ENCODE measurements at places on chromosomes 3 and 15.

DNA sequence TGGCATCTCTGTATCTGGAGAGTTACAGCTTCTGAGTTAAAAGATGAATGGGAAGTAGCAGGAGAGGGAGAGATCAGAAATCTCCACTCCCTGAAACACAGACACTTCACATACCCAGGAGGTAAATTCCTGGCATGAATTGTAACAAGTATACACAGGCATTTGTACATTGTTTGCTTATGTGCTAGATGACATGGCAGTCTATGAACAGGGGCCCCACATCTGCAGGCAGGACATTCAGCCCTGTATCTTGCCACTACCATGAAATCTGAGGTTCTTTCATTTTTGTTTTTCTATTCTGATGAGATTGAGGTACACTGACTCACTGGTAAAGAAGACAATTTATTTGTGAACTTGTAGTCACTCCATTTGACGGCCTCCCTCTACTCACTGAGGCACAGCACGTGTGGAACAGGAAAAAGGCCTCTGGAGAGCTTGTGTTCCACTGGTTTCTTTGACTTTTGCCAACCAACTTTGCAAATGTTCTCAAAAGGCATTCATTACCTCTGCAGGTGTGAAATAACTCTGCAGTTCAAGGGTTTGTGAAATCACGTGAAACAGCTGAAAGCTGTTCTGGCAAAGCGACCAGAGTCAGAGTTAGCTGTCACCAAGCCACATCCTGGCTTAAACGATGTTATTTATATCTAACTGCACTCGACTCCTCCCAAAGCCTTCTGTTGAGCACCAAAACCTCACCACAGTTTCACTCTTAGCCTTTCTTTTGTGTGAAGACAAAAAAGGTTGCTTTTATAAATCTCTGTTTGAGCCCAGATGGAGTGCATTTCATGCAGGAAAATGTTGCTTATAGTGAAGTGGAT lies 401.3 kb upstream of the CFAP20DC start:
- no peak for DNase-seq

DNA sequence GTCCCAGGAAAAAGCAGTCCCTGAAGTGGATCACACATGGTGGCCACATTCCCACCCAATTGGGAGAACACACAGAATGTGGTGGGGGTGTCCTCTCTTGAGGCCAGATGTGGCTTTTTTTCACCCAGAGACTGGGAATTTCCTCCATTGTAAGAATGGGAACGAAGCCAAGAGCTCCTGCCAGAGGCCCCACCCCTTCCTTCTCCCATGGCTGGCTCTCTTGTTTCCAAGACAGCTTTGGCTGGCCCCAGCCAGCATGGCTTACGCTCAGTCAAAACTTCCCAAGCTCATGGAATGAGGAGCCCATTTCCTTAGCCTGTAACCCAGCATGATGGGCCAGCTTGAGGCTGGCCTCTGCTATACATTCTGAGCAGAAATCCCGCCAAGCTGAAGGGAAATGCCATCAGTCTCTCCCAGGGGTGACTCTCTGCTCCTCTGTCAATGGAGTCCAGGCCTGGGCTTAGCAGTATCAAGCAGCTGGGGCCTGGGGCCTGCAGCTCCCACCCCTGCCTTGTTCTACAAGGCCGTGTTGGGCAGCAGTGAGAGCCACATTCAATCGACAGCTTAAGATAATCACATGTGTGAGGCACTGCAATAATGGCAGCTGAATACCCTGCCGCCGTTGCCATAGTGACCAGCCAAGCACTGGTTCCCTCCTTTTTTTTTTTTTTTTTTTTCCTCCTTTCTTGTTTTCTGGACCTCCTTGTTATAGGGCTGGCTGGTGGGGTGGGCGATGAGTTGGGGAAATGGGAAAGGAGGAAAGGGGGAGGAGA lies 142.4 kb downstream of the EPHB1 start:
- DNase-seq: no peak

DNA sequence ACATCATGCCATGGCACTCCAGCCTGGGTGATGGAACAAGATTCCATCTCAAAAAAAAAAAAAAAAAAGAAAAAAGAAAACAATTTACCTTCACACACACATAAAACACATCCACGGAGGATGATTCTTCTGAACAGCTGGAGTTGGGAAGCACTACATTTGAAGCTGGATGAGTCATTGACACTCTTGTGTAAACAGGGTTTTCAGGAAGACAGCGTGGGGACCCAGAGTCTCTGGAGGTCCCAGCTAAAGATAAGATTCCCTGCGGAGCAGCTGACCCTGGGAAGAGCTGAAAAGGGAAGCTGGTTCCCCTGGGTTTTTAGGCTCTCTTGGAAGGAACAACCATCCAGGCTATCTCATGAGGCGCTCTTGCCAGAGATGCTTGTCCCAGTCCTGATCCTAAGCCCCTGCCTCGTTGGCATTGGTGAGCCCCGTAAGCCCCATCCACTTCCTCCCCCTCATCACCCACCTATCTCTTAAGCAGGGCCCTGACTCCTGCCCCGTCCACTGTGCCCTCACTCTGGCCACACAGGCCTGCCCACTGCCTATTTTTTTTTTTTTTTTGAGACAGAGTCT lies 32.0 kb upstream of the FURIN start:
- no peak for DNase-seq

- DNase-seq: peak; percentile 62
Measured at GRCh38 chr3:155870945-155871745, 695 bp downstream of the GMPS start.

GRCh38 chr3:132321304-132321703 lies 4.1 kb downstream of the ACP3 start:
- DNase-seq: no peak

DNA sequence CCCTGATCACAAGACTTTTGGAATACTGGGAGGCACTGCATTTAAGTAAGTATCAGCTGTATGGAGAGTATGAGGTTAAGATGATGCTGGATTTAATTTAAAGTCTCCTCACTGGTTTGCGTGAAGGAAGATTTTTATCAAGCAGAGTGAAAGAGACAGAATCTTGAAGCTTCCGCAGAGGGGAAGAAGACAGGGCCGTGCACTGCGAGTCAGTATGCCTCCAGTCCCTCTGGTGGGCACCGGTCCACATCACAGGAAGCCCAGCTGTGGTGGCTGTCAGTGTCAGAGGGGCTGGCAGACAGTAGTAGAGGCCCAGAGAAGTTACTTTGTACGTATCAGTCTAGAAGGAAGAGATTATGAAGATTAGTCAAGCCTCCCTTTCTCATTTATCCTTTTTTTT lies 379.0 kb upstream of the TPRG1 start:
- peak; percentile 17 for DNase-seq

DNA sequence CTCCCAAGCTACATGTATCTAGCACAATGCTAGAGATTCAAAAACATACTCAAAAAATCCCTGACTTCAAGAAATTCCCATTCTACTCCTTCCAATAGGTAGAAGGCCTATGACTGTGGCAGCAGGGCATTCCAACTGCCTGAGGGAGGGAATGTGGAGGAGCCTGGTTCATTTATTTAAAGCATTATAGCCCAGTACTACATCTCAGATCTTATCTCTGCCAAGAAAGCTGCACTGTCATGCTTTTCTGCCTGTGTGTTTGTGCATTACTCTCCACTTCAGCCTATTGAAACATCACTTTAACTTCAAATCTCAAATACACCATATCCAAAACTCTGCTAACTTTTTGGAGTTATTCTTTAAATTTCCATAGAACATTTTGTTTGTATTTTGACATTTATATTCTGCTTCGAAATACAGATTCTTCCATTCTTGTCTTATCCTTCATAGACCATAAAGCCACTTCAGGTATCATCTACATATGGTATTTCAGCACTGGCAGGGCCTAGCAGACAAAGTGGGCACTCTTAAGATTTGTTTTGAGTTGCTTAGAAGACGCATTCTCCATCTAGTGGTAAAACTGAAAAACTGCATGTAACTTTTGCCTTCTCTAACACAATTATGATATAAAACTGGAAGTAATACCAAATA lies 59.1 kb upstream of the NEDD4 start:
- DNase-seq: no peak

DNA sequence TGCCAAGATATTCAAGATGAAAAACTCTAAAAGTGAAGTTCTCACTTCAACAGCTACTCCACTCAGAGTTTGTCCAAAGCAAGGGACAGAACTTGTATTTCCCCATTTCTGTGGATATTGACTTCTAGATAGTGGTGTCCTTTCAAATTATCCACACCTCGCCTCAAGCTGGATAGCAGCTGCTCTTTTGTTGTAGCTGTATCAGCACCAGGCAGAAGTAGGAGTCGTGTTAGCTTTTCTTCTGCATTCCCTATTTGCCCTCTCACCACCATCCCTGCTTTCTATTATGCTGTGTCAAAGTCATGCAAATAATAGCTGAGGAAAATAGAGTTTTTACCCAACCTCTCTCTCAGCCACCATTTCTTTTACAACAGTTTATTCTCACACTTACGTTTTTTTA lies 303.8 kb downstream of the EPHA3 start:
- no peak for DNase-seq

DNA sequence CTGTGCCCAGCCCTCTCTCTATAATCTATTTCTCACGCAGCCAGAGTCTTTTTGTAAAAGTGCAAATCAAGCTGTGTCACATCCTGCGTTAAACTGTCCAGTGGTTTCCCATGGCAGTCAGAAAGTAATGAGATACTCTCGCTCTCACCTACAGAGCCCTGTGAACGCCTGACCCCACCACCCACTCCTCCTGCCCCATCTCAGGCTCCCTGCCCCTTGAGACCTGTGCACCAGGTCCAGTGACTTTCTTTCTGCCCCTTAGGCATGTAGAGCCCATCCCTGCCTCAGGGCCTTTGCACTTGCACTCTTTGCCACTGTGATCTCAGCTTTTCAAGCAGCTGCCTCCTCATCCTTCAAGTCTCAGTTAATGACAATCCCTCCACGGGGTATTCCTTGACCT lies 58.3 kb upstream of the RASGRP1 start:
- DNase-seq: no peak

- no peak for DNase-seq
Measured at GRCh38 chr3:186385856-186386602, 24.0 kb upstream of the DGKG start.

DNA sequence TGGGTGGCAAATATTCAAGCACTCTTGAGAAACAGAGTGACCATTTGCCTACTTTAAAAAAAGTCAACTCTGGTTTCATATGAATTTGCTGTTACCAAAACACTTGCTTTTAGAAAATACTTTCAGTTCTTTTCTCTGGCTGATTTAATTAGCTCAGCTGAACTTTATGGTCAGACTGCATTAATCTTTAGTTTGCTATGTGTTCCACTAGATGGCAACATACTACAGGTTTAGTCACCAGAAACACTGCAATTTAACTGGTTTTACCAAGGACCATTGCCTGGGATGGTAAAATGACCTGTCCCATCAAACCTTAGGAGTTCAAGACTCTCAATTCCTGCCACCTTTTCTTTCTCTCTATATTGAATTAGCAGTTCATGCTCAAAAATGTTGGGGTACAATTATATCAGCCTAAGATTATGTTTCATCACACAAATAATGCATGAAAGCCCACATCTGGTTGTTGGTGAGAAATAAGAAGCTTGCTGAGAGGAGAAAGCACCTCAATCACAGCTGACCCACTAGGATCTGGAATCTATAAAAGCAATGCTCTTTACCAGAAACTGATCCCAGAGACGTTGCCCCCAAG lies 14.2 kb downstream of the EIF4E3 start:
- no peak for DNase-seq

DNA sequence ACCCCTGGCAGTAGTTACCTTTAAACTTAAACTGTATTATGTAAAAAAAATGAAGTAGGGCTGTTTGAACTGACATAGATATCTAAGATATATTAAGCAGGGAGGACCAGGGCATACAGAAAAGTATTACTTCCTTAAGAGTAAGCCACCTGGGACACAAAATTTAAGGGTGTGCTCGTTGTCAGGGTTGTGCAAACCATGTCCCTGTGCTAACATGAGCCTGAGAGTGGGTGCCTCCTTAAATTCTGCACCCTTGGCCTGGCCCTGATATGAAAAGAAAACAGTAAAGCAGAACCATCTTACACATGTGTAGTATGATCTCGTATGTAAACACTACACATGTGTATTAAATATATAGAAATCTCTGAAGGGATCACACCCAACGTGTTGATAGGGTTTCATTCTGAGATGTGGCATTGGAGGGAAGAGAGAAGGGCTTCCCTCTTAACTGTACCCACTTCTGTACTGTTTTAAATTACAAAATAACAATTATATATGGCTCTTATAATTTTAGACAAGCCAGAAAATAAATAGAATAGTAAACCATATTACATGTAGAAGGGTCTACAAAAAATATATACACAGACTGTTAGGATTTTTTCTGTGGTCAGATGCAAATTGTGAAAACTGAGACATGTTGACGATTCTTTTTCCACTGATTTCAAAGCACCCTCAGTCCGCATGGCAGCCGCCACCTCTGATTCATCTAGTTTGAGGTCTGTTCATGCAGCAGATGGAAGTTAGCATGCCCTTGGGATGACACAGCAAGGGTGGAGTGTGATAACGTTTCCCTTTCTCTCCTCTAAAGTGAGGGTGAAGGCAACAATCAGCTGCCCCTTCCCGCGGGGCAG lies 400.8 kb upstream of the PROK2 start:
- DNase-seq: no peak

GRCh38 chr15:86295511-86295910 lies 215.8 kb downstream of the AGBL1 start:
- DNase-seq: no peak

DNA sequence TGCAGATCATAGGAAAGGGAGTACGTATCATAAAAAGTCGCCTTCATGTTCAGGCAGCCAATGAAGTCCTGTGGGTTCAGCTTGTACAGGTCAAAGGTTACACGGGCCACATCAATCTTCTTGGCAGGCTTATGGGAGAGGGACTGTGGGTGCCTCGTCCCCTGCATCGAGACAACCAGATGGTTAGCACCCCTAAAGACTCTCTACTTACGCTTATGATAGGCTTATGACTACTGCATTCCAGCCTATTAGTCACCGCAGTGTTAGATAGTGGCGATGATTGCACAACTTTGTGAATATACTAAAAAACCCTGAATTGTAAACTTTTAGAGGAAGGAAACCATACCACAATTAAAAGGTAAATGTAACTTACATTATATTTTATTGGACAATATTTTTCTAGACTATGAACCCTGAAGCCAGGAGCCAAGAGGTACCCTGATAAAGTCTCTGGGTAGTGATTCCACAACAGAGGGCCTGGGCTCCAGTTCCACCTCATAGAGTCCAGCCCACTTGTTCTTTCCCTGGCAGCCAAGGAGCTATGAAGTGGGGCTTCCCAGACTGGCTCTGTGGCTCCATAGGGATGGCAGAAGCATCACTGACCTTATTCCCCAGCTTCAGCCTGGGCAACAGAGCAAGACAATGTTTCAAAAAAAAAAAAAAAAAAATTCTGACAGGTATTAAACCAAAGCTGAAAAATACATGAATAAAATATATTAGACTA lies 2.5 kb upstream of the FANCD2 start:
- DNase-seq: no peak

GRCh38 chr3:149908424-149908957 lies 62.2 kb downstream of the PFN2 start:
- DNase-seq: no peak

Data from nucleus accumbens (tissue), 56 donors.